ENCODE measurements at places on chromosomes 12 and 14.

GRCh38 chr12:4441355-4442335, 4.0 kb downstream of the FGF6 start:
- DNase-seq: no peak

GRCh38 chr12:50387487-50387886, 8.9 kb downstream of the FAM186A start:
- no peak for DNase-seq

DNA sequence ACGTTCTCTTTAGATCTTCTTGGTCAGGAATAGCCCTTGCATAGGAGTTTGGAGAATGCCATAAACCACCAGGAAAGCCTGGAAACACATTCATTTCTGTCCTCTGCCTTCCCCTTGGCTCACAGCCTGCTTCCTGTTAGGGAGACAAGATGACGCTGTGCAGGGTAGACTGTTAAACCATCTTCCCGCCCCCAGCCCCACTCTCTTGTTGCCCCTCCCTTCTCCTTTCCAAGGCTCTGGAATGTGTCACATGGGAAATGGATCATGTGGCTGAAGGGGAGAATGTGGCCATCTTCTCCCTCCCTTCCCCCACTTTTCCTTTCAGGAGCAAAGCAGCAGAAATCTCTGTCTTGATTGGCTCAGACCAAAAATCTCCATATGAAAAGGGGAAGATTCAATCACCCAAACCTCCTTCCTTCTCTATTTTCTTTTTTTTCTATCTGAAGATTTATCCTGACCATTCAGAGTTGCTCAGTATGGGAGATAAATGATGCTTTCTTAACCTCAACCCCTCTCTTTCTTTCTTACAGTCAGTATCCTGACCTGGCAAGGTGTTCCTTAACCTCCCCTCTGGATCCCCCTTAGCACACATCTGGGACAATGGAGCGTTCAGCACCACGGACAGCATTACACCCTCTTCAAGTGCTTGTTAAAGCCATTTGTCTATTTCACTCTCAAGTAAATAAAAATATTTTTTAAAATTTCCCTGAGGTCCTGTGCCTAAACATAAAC, 11.4 kb downstream of the GPR19 start:
- DNase-seq: peak; percentile 84

DNA sequence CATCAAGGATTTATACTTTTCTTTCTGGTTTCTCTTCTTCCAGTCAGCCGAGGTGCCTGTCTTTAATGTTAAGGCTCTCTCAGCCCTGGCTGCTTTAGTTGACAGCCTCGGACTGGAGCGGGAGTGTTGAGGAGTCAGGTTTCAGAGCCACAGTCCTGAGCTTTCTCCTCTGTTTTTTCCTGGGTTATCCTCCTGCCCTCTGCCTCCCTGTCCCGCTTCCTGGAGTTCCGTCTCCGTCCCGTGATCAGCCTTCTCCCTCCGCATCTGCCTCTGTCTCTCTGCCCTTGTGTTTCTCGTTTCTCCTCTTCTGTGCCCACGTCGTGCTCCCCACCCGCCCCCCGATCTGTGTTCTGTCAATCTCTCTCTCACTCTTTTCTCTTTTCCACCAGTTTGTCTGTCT, 33.0 kb downstream of the IQSEC3 start:
- no peak for DNase-seq

DNA sequence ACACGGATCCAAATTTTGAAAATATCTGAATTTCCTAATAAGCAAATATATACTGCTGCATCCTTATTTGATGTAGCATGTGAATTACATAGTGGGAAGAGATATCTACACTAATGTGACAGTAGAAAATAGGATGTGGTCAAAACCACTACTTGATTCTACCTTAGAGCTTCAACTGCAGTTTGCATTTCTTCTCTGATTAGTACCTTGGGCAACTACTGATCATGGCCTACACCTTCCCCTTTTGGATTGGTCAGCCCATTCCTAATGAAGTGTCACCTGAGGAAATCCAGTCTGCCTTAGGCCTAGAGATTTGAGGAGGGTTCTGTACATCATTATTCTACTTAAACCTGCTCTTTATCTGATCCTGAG, 10.7 kb downstream of the LLPH start:
- no peak for DNase-seq

DNA sequence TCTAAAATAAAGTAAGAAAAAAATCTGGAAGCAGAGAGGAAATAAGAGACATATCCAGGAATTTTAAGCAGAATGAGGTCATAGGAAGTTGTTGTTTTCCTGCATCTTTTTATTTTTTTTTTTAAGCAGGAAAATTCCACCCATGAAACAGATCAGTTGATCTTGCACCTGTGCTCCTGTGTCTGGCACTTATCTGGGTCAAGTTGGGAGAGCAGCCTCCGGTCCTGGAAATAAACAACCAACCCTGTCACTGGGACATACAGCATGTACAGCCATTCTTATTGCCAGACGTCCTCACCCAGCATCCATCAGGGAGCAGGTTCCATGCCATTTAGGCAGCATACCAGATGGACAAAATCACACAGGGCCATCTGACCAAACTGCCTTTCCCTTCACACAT, 266.0 kb upstream of the BTG1 start:
- peak; percentile 93 for DNase-seq

DNA sequence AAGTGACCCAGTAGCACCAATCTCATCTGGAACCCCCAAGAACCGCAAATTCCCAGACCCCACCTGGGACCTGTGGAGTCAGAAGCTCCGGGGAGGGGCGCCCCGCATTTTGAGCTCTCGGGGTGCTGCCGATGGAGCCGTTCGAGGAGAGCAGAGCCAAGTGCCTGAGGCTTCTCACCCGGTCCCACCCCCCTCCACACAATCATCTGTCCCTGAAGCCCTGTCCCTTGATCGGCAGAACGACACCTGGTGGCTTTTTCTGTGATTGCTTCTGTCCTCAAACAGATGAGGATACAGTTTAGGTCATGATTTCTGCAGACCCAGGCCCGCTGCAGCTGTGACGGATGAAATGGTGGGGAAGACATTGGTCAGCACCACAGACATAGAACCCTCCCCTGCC, 74.7 kb downstream of the NOC4L start:
- DNase-seq: no peak

DNA sequence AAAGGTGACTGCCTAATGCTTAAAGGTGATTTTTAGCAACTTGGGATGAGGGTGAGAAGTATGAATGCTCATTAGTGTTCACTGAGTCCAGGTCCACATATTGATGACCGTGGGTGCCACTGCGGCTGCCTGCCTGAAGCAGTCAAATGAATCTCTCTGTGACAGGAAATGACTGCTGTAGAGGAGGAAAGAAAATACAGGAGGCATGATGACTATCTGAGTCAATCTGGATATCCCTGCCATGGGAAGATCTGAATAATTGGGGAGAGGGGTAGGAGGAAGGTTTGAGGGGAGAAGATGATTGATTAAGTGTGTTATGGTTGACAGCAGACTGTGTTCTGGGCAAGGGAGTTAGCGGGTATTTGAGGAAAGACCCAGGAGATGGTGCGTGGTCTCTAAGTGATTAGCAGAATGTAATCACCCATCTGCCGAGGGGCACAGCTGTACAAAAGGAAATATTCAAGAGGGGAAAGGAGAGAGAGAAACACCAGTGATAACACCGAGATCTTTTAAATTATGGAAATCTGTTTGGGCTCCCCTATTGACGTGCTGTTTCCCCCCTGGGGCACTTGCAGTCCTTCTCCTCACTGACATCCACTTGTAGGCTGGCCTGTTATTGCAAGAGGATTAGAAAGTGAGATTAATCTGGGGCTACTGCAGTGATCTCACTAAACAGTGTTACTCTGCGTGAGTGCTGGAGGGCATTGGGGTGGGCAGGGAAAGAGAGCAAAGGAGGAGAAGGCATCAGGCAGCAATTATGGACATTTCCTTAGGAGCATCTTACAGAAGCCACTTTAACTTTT, 97.7 kb downstream of the AKAP6 start:
- DNase-seq: no peak

- DNase-seq: no peak
Observed at GRCh38 chr12:115980339-115980738, 297.2 kb downstream of the MED13L start.
